Stimulated activated CD4-positive, alpha-beta T cell treated with anti-CD3 and anti-CD28 coated beads, Interleukin-1b, Interleukin-23, amount 100 ng/mL, for 1 hour (primary cell): ENCODE measurements at places on chromosomes 1 and 21.

- no peak for DNase-seq
Measured at GRCh38 chr1:200659269-200659668, 10.4 kb downstream of the DDX59 start.

DNA sequence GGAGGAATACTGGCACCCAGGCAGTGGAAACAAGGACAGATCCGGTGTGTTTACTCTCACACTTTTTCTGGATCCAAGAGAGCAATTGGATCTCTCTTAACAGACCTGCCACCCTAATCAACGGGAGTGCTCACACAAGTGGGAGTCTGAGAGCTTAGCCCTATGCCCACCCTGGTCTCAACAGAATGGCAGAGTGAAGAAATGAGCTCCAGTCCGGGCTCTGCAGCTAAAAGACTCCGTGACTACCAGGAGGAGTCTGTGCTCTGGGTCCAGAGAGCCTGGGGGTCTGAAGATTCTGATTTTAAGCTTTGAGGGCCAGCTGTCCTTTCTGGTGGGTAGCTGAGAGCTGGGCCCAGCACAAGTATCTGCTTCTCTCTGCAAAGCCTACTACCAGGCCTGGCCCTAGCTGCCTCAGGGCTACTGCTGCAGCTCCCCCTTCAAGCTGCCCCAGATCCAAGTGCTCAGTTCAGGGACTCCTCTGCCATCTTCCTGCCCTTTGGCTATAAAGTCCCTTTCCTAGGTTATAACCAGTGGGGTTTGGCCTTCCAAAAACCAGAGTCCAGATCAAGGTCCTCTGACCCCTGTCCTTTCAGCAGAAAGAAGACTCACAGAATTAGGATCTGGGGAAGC, 3.9 kb downstream of the S100A9 start:
- DNase-seq: no peak

DNA sequence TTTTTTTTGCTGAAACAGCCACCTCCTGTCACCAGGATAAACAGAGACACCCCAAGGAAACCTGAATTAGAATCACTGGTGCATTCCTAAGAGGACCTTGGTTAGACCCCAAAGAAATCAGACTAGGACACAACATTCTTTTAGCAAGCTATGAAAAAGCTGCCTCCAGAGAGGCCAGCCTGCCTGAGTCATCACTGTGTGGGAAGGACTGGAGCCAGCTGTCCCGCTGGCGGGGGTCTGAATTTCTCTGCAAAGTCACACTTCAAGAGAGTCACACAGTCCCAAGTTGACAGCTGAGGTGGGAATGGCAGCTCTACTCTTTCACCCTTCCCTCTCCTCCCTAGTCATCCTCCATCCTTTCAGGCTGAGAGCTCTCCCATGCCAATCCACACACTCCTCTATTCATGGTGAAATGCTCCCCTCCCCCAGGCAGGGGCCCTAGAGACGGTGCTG, 405.0 kb upstream of the POU3F1 start:
- no peak for DNase-seq

- DNase-seq: no peak
Measured at GRCh38 chr1:235989105-235989504, 75.8 kb downstream of the NID1 start.

DNA sequence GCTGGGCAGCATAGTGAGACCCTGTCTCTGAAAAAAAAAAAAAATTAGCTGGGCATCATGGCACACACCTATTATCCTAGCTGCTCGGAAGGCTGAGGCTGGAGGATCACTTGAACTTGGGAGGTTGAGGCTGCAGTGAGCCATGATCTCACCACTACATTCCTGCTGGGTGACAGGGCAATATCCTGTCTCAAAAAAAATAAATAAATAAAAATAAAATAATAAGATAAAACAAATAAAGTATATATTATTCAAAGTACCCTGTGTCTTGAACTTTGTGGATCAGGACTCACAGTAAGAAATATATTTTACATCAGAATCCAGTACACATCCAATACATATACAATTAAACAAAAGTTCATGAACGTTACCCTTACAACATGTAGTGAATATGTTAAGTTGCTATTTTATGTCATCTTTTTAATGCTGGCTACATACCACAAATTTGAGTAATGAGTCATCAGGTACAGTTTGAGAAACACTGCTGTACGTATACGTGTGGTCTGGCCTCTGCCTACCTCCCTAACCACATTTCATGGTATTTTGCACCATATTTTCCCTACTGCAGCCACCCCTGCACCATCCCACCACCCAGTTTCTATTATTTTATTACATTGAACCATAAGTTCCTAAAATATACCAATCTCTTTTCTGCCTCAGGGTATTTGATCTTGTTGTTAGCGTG, 4.4 kb downstream of the NME7 start:
- DNase-seq: no peak

- DNase-seq: no peak
Measured at GRCh38 chr21:26490771-26491170, 82.3 kb downstream of the CYYR1 start.

GRCh38 chr1:67227196-67227595, 60.9 kb downstream of the IL23R start:
- no peak for DNase-seq

- no peak for DNase-seq
Measured at GRCh38 chr1:52867087-52867863, 24.7 kb downstream of the ZYG11A start.

DNA sequence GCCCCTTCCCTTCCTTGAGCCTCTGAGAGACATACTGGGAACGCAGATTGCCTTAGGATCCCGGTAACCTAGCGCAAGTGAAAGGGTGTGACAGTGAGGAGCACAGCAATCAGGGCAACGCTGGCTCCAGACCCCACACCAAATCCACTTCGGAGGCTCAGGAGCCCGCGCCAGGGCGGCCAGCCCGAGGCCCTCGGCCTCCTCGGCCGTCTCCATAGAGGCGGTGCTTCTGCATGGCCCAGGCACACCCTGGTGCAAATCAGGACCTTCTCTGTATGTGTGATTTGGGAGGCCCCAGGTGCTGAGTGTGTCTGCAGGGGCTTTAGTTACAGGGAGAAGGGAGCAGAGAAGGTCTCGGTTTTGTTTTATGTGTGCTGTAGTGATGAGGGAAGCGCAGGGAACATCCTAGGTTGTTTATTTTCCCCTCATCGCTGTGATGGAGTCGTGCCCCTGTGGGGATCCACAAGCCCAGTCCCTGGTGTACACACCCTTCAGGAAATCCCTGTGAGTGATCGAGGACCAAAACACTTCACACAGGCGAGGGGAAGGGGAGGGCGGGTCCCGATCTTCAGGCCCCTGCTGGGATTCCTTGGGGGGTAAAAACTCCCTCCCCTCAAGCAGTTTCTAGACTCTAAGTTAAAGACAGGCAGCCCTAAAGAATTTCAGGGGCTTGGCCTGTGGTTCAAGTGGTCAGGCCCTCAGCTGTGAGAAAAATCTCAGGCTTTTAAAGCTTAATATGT, 9.4 kb downstream of the KIAA1614 start:
- DNase-seq: no peak

DNA sequence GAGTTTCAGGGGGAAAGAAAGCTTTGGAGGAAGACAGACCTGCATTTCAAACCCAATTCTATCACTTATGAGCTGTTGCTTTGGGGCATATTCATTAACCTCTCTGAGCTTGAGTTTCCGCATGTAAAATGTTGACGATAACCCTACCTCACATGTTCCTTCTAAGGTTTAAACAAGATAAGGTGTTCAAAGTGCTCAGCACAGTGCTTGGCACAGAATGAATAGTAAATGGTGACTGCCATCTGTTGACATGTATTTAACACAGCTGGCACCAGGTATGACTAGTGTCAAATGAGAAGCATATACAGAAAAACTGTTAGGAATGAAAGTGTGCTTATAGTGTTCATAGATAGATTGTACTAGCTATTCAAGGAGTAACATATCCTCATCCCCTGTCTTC, 155.5 kb downstream of the PTGER3 start:
- no peak for DNase-seq

- no peak for DNase-seq
Measured at GRCh38 chr1:192513196-192513595, 62.4 kb upstream of the RGS1 start.

GRCh38 chr1:12177999-12178441, 11.2 kb downstream of the TNFRSF1B start:
- peak; percentile 91 for DNase-seq

DNA sequence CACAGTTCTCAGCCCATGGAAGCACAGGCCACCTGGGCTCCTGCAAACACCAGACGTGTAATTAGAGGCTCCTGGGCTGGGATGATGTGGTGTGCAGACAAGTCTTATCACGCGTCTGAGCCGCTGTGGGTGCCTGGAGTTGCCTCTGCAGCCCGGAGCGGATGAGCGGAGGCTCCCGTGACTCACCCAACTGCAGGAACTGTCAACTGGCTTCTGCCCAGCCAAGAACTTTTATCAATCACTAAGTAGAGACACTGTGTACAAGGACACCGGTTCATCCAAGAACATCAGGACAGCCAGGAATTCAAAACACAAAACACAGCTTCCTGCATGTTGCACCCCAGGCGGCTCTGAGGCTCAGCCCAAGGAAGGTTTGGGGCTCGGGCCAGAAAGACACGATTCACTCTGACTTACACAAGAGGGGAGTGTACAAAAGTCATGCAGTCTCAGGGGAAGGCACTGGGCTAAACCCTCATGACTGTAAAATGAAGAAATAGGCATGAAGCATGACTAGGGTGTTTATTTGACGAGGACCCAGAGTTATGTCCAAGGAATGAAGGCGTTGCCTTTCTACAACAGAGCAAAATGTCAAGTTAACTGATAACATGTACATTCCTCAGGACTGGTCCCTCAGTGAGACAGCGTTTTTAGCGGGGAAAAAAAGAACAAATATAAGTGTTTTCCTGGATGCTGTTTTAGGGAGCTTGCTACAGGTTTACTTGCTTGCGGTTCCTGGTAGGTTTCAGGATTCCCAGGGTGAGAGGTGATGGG, 21.1 kb downstream of the ERRFI1 start:
- no peak for DNase-seq

DNA sequence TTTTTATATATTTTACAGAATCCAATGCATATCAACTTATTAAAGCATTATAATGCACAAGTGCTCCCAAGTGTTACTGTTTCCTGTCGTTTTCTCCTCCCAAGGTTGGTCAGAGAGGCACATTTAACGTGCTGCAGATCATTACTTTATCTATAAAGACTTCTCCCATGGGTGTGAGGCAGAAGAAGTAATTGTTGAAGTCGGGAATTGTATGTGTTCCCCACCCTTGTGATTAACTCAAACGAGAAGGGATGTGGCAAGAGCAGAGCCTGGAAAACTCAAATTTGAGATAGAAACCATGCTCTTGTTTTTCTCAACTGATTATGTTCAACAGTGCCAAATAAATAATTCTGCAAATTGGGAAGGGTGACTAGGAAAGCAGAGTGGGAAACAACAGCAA, 412.5 kb upstream of the ADAMTS5 start:
- DNase-seq: no peak

- no peak for DNase-seq
Measured at GRCh38 chr1:51719146-51719545, 102.3 kb downstream of the OSBPL9 start.

DNA sequence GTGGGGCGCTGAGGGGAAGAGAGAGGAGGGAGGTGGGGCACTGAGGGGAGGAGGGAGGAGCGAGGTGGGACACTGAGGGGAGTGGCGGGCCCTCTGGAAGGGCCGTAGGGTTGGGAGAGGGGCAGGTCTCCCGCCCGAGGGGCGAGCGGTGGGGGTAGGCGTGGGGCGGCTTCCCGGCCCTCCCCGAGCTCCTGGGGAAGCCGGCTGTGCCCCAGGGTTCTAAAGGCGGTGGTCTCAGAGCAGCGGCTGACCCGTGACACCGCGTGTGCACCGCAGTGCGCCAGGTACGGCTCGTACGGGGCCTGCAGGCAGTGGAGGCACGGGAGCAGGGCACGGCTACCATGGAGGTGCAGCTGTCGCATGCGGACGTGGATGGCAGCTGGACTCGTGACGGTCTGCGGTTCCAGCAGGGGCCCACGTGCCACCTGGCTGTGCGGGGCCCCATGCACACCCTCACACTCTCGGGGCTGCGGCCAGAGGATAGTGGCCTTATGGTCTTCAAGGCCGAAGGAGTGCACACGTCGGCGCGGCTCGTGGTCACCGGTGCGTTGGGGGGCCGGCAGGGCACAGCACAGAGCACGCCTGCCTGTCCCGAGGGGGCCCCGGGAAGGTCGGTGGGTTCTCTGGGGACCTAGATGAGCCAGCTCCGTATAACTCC, 68.5 kb downstream of the OBSCN start:
- DNase-seq: no peak

DNA sequence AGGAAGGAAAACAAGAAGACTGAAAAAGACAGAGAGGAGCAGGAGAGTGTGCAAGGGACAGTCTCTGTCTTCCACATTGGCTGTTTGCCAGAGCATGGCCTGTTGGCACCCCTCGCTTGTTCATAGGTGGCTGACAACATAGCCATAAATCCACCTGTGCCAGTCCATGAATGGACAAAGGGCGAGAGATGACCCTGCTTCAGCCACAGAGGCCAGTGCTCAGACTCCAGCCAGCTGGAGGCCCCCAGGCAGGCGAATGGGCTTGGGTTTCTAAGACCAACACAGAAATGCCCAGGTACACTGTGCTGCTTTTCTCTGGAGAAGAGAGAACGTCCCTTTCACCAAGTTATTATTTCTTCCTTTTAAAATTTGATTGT, 60.6 kb downstream of the RIPK4 start:
- DNase-seq: no peak

DNA sequence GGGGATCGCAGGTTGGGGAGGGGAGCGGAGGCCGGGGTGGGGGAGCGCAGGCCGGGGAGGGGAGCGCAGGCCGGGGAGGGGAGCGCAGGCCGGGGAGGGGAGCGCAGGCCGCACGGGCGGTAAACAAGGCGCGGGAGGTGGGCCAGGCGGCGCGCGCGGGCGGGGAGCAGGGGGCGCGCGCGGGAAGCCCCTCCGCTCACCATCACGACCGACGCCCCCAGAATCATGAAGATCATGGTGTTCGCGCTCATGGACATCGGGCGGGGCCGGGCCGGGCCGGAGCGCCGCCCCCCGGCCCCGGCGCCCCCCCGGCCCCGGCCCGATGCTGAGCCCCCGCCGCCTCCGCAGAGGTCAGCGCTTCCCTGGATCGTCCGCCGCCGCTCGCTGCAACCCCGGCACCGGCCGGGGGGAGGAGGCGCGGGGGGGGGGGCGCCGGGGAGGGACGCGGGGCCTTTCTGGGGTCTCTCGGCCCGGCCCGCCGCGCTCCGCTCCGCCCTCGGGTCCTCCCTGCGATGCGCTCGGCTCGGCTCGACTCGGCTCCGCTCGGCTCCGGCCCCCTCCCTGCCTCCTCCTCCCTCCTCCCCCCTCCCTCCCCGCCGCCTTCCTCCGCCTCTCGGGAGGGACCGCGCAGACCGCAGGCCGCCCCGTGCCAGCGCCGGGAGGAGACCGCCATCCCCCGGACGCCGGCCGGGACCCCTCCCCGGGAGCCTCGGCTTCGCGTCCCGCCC, at the start of gene TMEM240:
TSS of gene TMEM240 (minus strand) at position 535 of the 728 bp plus-strand sequence. CDS start at position 257, 278 bp downstream.
- DNase-seq: peak; percentile 6
